ENCODE measurements at places on chromosomes 11 and 22.

DNA sequence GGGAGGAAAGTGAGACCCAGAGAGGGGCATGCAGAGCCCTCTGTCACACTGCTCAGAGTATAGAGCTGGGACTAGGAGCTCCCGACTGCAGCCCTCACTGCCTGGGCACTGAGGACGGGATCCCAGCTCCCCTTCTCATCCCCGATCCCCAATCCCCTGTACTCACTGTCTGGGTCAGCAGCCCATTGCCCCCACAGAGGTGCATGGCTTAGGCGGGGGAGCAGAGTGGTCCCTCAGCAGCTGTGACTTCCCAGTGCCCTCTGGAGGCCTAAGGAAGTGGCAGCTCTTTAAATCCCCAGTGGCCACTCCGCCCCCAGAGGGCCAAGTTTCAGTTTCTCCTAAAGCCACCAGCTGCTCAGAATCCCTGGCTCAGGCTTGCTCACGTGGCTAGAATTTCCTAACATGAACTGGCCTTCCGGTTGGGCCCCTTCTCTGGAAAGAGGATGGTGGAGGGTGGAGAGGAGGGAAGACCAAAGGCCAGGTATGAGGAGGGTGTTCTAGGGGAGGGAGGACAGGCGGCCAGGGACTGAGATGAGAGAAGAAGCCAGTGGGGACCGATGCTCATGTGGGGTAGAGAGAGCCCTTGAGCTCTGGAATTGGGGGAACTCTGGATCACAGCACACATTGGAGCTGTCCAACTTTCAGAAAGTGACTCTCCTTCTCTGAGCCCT, at the start of gene BATF2:
BATF2 (minus strand) TSS at position 262 of the 671 bp plus-strand sequence; CDS start at position 205, 57 bp downstream.
- DNase-seq: no peak

GRCh38 chr11:850775-851763, 8.4 kb downstream of the TSPAN4 start:
- no peak for DNase-seq

DNA sequence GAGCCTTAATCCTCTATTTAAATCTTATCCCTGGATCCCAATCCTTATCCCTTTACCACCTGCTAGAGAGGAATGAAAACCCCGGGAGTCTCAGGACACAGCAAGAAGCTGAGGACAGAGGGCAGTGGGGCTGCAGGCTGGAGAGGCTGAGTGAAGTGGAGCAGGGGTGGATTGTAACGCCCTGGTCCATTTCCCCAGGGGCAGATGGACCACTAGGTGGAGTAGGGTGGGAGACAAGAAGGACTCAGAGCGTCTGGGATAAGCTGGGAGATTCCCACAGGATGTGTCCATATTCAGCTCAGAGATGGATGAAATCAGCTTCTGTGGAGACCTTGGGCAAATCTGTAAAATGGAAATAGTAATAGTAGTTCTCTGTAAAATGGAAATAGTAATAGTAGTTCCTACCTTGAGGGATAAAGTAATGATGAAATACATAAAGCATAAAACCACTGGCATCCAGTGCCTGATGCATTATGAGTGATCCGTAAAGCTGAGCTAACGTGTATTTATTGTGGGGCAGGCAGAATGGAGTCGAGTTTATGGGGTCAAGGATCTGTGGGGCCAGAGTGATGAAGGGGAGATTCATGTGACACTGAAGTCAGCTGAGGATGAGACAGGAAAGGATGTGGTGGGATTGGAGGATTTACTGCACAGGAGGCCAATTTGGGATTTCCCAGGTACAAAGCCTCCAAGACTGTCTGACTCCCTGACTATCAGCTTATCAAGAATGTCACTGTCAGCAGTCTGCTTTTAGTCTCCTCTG, 1.9 kb upstream of the ROBO4 start:
- no peak for DNase-seq

GRCh38 chr22:26970809-26971394, 313.5 kb downstream of the MIAT start:
- DNase-seq: no peak

- no peak for DNase-seq
These were observed 40.6 kb downstream of the RSF1 start for GRCh38 chr11:77779935-77780334.
